ENCODE measurements at places on chromosomes 2 and 18.

DNA sequence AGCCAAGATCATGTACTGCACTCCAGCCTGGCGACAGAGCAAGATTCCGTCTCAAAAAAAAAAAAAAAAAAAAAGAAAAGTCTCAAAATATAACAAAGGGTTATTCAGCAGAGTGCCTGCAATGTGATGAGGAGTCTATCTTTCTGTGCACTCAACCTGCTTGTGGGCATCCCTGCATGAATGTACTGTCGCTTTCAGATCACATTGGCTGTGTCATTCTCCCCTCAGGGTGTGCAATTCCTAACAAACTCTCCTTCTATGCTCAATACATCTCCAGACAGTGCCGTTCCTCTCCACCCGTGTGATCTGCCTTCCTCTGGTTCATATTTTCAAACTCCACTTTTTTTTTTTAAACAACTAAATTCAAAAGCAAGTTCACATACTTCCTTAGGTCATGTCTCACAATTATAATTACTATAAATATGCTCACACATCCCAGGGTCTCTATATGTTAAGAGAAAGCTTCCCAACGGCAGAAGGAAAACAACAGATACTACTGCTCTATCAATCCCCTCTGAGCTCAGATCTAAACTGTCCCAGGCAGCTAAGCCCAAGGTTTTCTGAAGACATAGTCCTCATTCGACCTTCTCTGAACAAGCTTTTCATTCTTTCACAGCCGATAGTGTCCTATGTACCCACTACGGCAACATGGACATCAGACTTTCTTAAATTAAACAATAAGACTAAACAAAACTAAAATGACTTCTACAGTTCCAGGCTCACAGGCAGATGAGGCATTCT lies 35.2 kb downstream of the PTMA start:
- no peak for DNase-seq

DNA sequence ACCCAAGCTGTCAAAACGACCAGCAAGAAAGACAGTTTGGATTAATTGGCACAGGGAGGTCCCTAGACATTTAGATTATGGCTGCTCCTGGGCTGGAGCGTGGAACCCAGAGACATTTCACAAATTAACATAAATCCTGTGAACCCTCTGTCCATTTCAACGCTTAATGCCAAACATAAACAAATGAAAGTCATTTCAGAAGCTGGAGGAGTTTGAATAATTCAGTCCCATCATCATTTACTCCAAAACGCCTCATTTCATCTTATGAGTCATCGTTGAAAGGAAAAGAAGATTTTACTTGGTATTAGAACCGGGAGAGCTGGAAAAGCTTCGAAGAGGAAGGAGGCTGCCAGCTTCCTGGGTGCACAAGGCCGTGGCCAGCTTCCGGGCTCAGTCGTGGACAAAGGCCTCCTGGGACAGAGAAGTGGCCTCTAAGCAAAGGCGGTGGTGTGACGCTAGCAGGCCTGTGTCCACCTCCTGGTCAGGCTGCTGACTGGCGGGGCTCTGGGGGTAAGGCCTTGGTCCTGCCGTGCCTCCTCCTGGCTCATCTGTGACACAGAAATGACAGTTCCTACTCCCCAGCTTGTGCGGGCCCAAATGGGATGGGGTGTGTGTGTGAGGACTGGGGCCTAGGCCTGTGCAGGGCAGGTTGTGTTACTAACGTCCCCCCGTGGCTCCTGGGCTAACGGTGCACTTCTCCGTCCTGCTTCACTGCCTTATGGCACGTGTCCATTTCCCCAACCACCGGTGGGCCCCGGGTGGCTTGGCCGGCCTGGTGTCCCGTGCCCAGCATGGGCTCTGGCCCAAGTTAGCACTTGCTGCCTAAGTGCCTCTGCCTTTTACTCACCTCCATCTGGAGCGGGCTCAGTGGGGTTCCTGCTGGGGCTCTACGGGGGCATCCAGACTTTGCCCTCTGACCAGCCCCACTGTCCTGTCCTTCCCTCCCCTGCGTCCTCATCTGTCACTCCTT lies 71.6 kb downstream of the RRM2 start:
- no peak for DNase-seq

GRCh38 chr18:55592572-55592971 lies 4.6 kb upstream of the TCF4 start:
- DNase-seq = peak; percentile 69

DNA sequence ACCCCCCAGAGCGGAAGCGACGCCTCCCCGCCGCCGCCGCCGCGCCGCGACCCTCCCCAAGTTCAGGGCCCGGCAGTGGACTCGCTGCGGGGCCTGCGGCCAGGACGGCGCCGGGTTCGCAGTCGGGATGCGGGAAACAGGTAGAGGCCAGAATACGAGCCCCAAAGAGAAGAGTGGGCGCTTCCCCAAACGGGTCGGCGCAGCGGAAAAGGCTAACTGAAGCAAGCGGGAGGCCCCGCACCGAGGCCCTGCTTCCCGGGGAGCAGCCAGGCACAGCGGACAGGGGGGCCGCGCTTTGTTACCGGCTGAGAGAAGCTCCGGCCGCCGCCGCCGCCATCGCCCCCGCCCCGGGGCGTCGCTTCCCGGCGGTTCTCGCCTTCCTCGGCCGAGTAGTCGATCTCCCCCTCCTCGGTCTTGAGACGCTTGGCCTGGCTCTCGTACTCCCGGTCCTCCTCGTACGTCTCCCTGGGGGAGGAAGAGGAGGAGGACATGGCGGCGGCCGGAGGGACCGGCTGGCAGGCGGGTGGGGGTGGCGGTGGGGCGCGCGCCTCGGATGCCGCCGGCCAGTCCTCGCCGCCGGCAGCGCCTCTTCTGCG lies 494 bp downstream of the HNRNPLL start:
- DNase-seq = peak; percentile 45

- DNase-seq = no peak
Measured at GRCh38 chr2:109724533-109725460, 69.3 kb upstream of the RGPD5 start.

GRCh38 chr2:157898591-157898996 lies 22.5 kb upstream of the ACVR1 start:
- peak; percentile 54 for DNase-seq

DNA sequence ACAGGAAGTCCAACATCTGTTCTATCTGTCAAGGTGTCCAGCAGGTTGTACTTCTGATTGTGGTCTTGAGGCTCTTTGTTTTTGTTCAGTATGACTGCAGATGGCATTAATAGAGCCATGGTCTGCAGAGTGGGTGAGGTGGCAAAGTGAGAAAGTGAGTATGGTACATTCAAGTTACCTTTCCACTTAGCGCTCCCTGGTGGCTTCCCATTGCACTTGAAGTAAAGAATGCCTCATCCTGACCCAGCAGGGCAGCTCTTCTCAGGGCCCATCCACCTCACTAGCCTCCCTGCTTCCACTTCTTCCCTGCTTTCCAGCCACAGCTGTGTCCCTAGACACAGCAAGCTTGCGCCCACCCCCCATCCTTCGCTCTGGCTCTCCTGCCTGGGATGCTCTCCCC lies 148.0 kb upstream of the ALPP start:
- DNase-seq = peak; percentile 72

DNA sequence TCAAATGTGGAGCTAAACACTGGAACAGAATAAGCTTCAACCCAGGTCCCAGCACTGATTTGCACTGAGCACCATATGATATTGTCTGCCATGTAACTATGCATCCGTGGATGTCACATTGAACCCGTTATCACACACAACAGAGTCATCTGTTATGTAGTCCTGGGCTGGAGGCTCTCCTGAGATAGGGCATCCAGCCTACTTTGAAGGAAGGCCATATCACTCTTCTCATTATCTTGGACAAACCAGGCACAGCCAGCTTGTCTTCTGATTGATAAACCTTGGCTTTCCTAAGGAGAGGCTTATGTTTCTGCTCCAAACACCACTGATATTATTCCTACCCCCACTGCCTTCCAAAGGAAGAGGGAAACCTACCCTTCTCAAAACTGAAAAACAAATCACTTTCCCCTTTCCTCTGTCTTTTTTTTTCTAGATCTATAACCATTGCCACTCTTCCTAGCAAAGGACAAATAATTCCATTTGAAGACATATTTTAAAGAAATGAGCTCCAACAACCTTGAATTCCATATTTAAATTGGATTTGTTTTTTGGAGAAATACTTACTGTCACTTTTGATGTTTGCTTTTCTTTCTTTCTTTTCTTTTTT lies 16.4 kb downstream of the RSAD2 start:
- peak; percentile 97 for DNase-seq

GRCh38 chr2:31945572-31945935 lies 65.3 kb downstream of the MEMO1 start:
- DNase-seq = peak; percentile 56

GRCh38 chr2:42099438-42100173 lies 51.8 kb downstream of the PKDCC start:
- DNase-seq = no peak

- DNase-seq = peak; percentile 41
Measured at GRCh38 chr2:8488001-8488738, 193.7 kb upstream of the ID2 start.

GRCh38 chr2:48691935-48692691 lies 63.4 kb downstream of the LHCGR start:
- no peak for DNase-seq

GRCh38 chr2:28901841-28902240 lies 7.4 kb downstream of the WDR43 start:
- no peak for DNase-seq

GRCh38 chr18:32595832-32596231 lies 125.2 kb upstream of the GAREM1 start:
- no peak for DNase-seq

- peak; percentile 43 for DNase-seq
Measured at GRCh38 chr2:239519089-239519920, 118.5 kb upstream of the HDAC4 start.

DNA sequence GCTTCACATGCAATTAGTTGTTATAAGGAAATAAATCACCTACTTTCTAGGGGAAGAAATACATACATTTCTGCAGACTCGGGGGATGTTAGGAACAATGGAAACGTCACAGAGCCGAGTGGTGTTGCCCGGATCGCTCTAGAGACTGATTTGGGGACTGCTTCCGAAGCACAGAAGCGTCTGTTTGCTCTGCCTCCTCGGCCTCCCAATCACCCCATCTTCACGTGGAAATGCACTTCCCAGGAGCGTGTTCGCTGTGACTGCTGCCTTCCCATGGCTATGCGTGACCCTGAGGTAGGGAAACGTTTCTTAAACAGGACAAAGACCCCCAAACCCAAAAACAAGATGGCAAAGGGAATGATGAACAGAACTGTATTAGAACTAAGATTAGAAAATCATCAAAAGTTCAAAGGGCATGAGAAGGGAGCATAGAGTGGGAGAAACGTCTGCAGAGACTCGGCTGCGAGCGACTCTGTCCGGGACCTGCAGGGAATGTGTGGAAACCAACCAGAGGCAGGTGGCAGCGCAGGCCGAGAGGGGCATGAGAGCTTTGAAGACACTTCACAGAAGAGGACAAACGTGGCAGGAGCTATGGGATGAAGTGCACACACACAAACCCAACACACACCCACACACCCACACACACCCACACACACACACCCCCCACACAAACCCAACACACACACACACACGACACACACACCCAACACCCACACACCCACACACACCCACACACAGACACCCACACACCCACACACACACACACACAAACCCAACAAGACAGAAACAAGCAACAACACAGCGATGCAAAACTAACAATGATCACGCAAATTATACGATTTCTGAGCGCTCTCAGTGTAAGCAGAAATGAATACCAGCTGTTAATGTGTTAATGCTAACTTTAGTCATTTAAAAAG lies 41.3 kb downstream of the RTP5 start:
- no peak for DNase-seq

DNA sequence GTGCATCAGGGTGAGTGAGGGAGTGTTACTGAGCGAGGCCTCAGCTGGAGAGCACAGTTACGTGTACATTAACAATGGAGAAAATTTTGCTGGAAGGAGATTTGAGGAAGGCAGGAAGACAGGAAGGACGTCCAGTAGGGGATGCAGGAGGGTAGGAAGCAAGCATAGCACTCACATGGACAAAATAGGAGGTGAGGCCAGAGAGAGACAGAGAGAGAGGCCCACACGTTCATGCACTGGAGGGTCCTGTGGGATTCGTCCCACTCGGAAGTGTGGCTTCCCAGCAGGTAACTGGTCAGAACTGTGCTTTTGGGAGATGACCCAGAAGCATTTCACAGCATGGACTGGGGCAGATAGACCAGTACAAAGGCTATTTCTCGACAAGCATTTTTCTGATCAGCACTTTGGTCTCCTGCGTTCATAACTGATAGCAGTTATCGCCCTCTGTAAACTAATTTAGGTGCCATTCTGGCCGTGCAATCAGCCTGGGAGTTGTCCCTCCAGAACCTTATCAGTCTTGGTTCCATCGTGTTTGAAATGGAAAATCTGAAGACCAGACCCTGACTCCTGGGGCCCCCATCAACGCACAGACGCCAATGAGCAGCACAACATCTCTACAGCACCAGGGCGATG lies 5.7 kb downstream of the LCT start:
- no peak for DNase-seq

DNA sequence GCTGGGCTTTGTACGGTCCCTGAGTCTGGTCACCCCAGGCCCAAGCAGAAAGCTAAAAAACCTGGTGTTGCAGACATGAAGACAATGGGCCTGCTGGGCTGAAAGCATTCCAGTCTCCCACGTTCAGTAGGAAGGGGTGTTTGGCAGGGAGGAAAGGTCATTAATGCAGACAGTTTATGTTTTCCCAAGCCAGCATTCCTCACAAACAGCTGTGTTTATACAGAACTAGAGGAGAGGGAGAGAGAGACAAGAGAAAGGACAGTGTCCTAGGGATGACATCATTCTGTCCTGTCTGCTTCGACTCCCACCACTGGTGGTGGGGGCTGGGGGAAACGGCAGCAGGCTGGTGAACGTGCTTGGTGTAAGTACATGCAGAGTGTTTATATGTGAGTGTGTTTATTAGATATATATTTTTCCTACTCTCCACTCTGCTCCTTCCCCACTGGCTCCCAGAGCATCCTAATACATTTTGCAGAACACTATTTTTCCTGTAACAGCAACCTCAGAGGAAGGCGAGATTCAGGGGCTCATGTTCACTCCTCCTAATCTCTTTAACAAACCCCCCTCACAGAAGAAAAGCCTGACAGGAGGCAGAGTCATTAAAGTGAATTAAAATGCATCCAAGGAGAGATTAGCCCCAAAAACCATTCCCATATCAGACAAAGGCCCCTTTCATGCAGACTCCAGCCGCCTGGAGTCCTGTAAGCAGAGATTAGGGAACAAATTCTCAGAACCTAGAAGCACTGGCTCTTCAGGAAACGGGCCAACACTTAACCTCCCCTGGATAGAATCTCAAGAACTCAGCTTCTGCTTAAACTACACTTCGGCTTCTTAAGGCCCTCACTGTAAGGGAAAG lies 380.4 kb downstream of the TNS1 start:
- DNase-seq = no peak

GRCh38 chr2:228016402-228016801 lies 145.0 kb downstream of the DAW1 start:
- no peak for DNase-seq

DNA sequence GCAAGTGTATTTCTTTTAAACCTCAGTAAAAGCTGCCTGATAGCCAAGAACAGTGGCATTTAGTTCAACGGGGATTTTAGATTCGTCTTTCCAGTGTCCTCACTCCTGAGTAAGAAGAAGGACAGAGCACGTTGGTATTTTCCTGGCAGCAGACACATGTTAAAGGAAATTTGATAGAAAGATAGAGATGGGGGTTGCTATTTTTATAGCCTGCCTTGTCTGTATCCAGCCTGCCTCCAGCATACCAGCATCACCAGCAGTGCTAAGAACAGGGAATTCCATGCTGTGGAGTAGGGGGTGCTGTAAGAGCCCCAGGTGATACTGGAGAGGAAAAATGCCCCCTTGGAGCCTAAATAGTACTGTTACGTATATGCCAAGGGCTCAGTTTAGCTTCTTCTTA lies 1.1 kb upstream of the SMYD1 start:
- DNase-seq = no peak

GRCh38 chr18:66066191-66066590 lies 315.4 kb downstream of the CDH7 start:
- DNase-seq = no peak

All from hematopoietic multipotent progenitor cell treated with erythropoietin and hydrocortisone succinate and interleukin-3 and kit ligand, for 6 days (in vitro differentiated cells).